ENCODE measurements at places on chromosomes 4 and X.

- DNase-seq: no peak
Measured at GRCh38 chrX:10569946-10570345, 50.4 kb downstream of the MID1 start.

DNA sequence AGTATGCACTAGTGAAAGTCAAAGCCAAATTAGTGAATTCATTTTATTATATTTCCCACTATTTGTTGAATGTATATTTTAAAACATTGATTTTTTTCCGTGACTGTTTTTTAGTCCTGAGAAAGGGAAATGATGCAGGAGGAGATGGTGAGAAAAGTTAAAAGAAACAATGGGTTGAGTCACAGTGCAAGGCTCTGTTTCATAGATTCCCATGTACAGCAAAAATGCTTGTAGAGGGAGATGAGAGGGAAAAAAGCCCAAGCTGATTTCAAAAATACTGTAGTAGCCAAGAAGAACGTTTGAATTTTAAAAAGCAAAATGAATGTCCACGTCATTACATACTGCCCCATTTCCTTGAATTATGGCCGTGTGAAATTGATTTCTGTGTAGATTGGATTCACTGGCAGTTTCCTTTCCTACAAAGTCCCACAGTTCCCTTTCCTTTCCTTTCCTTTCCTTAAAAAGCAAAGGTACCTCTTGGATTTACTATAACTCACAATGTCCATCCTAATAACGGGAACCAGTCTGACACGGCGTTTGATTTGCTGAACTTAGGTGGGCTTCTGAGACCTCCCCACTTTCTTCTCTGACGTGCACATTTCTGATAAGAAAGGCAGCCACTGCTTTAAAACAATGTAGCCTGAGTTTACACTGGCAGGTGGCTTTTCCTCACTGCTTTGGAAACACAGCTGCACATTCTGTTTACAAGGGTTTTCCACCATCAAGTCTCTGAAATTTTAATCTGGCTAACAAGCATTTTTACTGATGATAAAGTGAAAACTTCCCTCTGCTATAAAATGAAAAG is 63.7 kb downstream of the SPCS3 start:
- no peak for DNase-seq

- no peak for DNase-seq
Measured at GRCh38 chrX:156008915-156009314, 11.4 kb downstream of the IL9R start.

GRCh38 chr4:69832326-69833030 is 27.5 kb downstream of the SULT1E1 start:
- DNase-seq: no peak

- no peak for DNase-seq
Measured at GRCh38 chr4:1288786-1289185, 905 bp upstream of the MAEA start.

DNA sequence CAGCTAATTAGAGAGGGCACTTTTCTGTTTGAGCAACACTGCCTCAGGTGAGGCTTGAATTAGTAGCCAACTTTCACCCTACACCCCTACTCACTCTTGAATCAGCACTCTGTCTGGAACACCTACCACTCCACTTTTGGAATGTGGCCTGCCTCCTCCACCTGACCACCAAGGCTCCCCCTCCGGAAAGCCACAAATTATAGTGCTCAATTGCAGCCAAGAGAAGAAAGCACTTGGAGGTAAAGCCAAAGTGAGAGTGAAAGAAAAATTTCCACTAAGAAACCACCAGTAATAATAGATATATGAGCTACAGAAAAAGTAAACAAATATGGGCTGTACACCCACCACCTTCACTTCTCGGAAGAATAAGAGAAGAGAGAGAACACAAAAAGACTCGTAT is 41.1 kb downstream of the PPP3CA start:
- DNase-seq: no peak

DNA sequence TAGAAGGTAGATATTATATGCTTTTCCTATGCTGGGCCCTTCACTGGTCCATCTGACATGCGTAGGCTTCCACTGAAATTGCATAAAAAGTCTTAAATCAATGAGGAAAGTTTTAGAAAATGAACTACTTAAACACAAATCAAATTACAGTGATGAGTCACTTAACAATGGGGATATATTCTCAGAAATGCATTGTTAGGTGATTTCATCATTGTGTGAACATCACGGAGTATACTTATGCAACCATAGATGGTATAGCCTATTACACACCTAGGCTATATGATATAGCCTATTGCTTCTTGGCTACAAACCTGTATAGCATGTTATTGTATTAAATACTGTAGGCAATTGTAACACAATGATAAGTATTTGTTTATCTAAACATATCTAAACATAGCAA is 10.3 kb downstream of the STAP1 start:
- no peak for DNase-seq

GRCh38 chr4:85092943-85093342 is 126.5 kb upstream of the WDFY3 start:
- DNase-seq: no peak

- DNase-seq: no peak
Measured at GRCh38 chr4:92182006-92182735, 121.6 kb upstream of the GRID2 start.

DNA sequence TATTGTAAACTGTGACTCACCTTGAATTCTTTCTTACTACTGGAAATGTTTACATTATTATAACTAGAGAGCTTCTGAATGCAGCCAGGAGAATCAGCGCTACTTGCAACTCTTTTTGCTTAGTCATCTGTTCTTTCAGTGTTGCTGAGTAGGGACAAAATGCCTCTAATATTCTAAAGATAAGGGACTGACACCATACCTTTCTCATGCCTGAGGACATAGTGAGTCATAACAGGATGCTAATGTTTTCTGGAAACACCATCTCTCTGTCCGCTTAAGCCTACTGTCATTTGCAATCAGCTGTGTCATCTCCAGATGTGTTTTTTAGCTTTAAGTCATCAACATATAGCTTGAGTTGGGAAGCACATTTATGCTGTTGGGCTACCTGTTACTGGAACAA is 108.3 kb downstream of the QRFPR start:
- DNase-seq: no peak

DNA sequence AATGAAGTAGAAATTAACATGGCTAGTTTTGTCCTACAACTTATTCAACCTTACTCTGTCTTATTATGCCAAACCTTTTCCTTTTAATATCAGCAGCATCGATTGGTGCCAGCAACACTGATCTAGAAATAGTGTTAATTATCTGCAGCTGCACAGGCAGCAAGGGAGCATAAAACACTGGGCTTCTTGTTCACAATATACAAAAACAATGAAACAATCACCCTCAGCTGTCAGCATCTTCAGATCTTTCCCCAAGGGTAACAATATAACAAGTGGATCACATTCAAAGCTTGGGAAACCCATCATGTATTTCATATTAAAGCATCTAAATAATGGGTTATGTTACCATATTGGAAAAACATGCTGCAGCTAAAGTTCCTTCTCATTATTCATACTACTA is 238.1 kb downstream of the SPOCK3 start:
- no peak for DNase-seq

- DNase-seq: no peak
Measured at GRCh38 chr4:5452156-5452555, 256.2 kb downstream of the EVC2 start.

DNA sequence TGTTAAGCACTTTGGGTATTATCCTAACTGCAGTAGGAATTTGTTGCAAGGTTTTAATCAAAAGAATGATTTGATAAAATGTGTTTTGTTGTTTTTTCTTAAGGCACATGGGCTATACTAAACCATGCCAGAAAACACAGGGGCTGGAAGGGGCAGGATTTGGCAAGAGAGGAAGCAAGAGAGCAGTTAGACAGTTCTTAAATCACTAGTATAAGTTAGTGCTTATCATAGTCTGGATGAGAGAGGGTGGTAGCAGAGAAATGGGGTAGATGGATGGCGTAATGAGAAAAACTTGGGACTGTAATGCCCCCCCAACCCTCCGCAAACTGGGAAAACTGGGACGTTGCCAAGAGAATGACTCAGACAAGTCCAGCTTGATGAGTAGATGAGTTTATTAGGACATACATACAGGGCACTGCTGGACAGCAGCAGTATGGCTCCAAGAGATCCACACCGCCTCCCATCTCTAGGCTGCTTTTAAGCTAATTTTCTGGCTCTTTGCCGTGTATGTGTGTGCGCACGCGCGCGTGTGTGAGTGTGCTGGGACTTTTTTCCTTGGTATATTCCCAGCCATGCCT is 151.5 kb downstream of the PDLIM5 start:
- no peak for DNase-seq

DNA sequence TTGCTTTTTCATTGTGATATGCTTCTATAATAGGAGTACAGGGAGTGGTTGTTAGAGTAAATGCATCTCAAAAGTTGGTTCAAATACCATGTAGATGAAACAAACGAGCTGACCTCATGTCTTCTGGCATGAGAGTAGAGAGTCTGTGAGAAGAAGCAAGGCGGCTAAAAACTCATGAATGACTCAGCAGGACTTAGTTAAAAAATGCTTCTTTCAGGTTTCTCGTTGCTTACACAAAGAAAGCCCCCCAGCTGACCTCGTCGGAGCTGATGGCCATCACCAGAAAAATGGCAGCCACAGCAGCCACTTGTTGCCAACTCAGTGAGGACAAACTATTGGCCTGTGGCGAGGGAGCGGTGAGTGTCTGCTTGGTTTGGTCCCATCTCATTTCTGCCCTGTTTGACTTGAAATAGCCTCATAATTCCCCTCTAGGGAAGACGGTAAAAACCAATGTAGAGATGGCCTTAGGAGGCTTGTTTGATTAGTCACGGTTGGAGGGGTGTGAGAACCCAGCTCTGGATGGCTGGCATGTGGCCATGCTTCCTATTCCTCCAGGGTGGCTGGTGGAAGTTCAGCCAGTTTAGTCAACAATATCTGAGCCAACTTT is 14.5 kb downstream of the AFP start:
- DNase-seq: peak; percentile 35

DNA sequence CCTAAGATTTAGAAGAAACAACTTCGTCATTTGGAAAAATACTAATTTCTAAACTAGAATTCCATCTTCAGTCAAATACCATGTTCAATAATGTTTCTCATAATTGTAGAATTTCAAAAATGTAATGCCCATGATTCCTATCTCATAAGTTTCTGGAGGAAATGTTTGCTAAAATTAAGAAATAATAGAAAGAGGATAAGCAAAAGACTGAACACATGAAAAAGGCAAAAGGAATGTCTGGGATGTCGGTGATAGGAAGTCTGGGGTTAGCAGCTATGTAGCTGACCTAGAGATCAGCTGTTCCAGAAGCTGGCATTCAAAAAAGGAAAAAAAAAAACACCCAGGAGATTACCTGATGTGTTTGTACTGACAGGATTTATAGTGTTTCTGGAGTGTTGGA is 18.9 kb upstream of the PCDH10 start:
- no peak for DNase-seq

DNA sequence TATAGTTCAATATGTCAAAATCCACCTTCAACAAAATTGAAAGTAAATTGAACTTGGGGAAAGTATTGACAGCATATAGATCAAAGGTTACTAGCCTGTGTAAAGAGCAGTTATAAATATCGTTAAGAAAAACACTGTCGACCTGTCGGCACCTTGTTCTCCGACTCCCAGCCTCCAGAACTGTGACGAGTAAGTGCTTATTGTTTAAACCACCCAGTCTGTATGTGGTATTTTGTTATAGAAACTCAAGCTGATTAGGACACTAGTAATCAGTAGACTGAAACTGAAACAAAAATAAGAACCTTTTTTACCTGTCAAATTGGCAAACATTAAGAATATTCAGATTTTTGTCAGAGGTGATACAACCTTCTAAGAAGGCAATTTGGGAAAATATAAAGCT is 17.0 kb downstream of the HTT start:
- DNase-seq: no peak

DNA sequence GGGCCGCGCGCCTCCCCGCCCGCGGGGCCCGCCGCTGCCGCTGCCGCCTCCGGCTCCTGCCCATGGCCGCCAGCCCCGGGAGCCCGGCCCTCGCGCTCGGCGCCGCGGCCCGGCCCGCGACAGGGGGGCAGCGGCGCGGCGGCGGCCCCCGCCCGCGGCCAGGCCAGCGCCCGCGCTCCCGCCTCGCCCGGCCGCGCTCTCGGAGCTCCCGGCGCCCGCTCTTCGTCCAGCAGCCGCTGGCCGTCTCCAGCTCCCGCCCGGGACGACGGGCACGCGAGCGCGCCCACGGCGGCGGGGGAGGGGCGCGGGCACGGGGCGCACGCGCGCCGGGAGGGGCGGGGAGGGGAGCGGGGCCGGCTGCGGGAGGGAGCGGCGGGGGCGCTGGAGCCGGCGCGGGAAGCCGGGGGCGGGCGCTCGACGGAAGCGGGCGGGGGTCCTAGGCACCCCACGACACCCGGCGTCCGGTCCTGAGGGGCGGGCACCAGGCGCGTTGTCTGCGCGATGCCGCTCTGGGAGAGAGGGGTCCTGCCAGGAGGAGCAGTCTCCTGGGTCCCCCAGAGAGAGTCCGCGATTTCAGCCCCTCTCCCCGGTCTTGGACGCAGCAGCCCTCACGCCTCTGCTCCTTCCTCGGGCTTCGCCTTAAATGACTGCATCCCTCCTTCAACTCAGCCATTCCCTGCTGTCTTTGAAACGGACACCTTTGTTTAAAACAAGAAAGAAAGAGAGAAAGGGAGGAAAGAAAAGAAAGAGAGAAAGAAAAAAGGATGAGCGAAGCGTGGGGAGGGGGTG is 490 bp upstream of the PDZD4 start:
- DNase-seq: no peak

GRCh38 chr4:52173470-52174045 is 122.5 kb downstream of the SPATA18 start:
- no peak for DNase-seq

- no peak for DNase-seq
Measured at GRCh38 chr4:140121646-140122045, 32.3 kb downstream of the MAML3 start.

DNA sequence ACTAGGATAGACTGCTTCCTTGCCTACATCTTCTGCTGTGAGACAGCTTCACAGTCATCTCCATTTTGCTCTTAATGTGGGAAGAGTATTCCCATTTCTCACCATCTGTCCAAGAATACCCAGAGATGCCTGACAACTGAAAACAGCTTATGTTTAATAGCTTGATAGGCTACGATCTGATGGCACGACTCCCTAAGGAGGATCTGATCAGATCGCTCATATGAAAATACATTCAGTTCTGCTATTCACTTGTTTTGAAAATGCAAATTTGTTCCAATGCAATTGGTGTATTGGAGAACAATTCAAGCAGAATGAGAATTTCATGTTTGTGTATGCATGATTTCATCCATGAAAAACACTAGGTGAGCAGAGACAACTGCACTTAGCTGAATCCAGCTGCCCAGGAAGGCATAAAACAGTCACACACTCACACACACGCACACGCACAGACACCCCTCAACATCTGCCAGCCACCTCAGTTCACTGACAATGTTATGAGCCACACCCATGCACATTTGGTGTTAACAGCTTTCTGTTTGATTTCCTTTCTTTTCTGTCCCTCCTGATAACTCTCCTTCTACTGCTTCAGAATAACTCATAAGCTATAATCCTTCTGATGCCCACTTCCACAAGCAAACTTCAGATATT is 29.6 kb downstream of the TRIML1 start:
- peak; percentile 8 for DNase-seq

GRCh38 chr4:185134307-185134869 is 8.7 kb upstream of the SLC25A4 start:
- peak; percentile 27 for DNase-seq

Measured in AG09319 (cell line).